ENCODE measurements at places on chromosomes 13 and 19.

- peak; percentile 12 for DNase-seq
These were observed 13.2 kb downstream of the ZNF793 start for GRCh38 chr19:37519890-37520289.

DNA sequence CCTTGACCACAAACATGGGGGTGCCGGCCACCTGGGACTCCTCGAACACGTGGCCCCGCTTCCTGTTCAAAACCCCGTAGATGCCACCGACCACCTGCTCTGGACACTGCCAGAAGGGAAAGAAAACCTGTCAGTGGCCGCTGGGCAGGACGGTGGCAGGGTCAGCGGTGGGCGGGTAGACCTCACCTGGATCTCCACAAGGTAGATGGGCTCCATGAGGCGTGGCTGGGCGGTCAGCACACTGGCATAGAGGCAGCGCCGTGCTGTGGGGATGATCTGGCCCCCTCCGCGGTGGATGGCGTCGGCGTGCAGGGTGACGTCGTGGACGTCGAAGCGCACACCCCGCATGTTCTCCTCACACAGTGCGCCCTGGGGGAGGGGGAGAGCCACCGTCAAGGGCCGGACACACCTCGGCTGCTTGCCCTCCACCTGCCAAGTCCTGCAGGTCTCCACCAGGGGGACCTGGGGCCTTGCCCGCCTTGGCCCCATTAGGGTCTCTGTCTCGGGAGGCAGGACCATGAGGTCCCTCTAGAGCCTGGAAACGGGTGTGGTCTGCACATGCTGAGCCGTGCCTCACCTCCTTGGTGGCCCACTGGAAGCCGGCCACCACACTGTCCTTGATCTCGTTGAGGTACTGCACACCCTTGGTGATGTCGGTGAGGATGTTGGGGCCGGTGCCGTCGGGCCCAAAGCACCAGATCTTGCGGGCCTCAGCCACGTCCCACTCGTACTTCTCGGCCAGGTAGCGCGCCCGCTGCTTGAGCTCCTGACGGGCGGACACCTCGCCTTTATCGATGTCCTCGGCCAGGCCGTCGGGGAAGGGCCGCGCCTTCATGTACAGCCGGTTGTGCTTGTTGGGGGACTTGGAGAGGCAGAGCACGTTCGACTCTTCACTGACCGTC lies 6.6 kb upstream of the DAPK3 start:
- no peak for DNase-seq

GRCh38 chr13:114072421-114072820 lies 60.0 kb downstream of the RASA3 start:
- no peak for DNase-seq

- no peak for DNase-seq
These were observed at the start of gene DAND5 for GRCh38 chr19:12969292-12969988. DAND5 (plus strand) TSS chr19:12969576; CDS start chr19:12969661, 85 bp downstream.

- no peak for DNase-seq
These were observed 353.6 kb downstream of the FGF9 start for GRCh38 chr13:22024381-22024994.

- DNase-seq: peak; percentile 40
These were observed 38.2 kb downstream of the MTMR6 start for GRCh38 chr13:25249001-25249543.

- no peak for DNase-seq
These were observed 278.7 kb downstream of the PCDH9 start for GRCh38 chr13:66951426-66951825.

GRCh38 chr19:31612873-31613272 lies 263.6 kb upstream of the TSHZ3 start:
- DNase-seq: no peak

DNA sequence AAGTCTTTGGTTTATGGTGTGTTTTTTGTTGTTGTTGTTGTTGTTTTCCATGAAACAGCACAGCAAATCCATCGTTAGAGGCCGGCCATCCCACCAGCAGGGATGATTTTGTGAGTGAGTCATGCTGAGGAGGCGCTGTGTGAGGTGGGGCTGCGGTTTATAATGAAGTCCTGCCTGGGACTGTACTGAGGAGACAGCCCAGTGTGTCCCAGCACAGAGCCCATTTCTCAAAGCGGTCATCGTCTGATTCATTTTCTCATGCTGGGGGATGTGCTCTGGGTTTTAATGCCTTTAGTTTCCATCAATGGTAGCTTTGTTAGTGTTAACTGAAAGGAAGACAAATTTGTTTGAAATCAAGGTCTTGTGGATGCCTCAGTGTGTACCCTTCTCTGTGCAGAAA lies 129.3 kb upstream of the SERP2 start:
- peak; percentile 91 for DNase-seq

- peak; percentile 47 for DNase-seq
These were observed 271.4 kb downstream of the NALCN start for GRCh38 chr13:101144808-101145419.

DNA sequence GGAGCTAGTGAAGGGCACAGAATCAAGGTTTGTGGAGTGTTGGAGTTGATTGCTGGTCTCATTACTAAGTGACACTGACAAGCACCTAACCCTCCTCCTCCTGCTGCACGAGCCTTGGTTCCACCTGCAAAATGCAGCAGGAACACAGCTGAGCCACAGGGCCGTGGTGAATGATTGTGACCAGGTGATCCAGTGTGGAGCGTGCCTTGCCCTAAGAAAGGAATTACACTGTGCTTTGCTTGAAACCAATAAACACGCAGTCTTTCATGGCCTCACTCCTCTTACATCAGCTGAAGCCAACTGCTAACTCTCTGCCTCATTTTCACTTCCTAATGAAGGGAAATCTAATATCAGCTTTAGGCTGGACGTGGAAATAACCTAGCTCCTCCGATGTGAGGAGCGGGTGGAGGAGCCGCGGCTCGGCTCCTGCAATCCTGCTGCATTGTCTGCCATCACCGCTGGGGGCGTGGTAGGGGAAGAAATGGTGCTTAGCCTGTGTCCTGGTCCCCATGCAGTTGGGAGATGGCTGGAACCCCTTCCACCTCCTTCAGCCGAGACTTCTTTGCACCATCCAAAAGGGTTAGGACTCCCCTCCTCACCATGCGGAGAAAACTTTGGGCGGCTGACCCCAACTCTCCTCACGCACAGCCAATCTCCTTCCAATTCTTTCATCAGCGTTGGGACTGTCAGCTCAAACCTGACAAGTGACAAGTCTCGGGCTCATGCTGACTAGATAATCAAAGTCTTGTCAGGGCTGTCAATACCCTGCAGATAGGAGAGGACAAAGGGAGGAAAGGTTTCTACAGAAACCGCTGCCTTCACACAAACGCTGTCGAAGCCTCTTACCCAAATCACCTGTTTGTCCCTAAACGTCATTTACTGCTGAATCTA lies 427.9 kb downstream of the ZNF536 start:
- DNase-seq: no peak

- no peak for DNase-seq
These were observed 2.5 kb upstream of the LHB start for GRCh38 chr19:49019242-49019932.

DNA sequence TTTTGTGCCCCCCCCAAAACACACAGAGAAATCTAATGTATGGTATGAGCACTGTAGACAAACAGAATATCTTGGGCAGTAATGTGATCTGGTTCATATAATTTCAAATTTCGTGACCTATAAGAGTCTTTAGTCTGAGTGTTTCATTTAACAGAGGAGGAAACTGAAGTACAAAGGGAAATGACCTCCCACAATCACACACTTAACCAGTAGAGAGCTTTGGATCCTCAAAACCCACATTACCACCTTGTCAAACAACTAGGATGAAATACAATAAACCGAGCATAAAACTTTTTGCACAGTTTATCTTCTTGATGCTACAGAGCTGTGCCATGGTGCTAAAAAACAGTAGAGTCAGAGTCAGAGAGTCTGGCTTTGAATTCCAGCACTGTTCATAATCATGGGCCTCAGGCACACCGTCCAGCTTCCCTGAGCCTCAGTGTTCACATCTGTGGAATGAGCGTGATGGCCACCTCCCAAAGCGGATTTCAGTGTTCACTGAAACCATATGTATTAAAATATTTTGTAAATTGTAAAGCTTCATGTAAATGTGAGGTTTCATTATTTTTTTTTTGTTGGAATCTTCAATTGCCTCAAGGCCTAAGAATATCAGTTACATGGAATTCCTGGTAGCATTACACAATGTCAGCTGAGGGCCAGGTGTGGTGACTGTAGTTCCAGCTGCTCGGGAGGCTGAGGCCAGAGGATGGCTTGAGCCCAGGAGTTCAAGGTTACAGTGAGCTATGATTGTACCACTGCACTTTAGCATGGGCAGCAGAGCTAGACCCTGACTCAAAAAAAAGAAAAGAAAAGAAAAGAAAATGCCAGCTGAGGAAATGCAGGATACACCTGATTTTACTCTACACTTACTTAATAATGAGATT lies 126.4 kb upstream of the FRY start:
- DNase-seq: no peak

DNA sequence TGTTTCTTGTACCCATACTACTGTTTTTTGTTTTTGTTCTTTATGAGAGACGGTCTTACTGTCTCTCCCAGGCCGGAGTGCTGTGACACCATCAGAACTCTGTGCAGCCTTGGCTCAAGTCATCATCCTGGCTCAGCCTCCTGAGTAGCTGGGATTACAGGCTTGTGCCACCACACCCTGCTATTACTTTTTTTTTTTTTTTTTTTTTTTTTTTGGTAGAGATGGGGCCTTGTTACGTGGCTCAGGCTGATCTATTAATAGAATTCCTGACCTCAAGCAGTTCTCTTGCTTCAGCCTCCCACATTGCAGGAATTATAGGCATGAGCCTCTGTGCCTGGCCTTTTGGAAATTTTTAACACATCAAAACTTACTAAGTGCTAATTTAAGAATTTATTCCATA lies 2.9 kb upstream of the ZNF304 start:
- DNase-seq: peak; percentile 47

DNA sequence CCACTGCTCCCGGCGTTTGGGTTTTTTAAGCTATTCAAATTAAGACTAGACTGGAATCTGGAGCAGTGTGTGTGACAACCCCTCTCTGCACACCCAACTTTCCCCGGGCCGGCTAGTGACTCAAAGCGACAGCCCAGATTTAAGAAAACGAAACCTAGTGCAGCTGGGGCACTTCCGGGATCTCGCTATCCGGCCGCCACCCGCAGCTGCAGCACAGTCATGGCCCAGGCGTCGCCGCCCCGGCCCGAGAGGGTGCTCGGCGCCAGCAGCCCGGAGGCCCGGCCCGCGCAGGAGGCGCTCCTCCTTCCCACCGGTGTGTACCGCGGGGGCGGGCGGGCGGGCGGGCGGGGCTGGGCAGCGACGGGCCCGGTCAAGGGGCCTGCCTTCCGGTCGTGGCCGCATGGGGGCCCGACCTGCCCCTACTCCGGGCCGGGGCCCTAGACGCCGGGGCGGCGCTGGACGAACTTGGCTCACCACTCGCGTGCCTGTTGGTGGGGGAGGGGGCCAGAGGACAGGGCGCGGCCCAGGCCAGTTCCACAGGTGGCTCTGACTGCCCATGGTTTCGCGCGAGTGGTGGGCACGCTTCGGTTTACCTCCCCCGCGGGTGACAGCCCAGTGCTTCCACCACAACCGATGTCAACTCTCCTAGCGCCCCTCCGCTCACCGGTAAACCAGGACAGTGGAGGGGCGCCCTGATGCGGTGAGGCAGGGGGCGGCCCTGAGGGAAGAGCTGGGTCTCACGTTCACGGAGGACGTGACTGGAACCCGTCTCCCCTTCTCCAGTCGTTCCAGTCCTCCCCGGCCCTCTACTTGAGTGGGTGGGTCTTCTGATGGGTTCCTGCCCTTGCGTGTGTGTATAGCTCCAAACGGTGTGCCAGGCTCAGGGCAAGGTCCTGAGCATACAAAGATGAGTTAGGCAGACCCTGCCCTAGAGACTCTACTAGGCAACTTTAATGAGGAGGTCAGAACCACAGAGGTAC lies at the start of gene PHF11:
PHF11 (plus strand) TSS at position 171 of the 980 bp plus-strand sequence; CDS start at position 220, 49 bp downstream.
- DNase-seq: peak; percentile 76

All from fibroblast of lung (primary cell).